Stimulated activated CD8-positive, alpha-beta memory T cell treated with anti-CD3 and anti-CD28 coated beads, Interleukin-15, amount 100 ng/mL, for 1 hour (primary cell): ENCODE measurements at places on chromosomes 7 and 10.

- no peak for DNase-seq
Observed at GRCh38 chr7:157622408-157623205, 285.8 kb downstream of the DNAJB6 start.

DNA sequence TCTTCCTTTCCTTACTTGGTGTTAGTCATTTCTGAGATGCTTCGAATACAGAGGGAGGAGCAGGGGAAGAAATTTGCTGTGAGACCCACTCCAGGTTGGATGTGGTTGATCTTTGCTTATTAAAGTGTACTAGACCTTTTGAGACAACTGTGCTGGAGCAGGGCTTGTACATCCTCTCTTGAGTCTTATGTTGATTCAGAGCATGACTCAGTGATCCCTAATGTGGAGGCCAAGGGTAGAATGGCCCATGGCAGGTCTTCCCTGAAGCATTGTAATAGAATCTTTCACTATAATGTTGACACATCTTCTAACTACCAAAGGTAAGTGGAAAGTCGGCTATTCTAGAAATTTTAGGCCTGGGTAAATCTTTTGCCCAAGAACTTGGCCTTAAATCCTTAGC, 17.0 kb upstream of the SFR1 start:
- DNase-seq: no peak

DNA sequence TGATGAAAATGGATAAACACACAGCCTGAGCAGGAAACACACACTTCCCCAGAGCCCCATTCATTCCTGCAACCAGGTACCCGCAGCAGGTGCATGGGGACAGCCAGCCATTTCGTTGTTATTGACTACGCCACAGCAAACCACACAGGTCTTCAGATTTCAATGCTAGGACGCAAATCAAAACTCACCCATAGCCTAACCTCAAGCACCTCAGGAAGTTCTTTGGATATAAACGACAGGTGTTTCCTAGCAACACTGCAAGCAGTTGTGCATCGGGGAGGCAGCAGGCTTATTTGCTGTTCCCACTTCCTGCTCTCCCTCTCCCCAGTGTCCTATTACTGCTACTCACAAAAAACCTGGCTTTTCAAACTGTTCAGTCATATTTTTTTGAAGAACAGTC, 176.5 kb upstream of the FRMD4A start:
- DNase-seq: no peak

DNA sequence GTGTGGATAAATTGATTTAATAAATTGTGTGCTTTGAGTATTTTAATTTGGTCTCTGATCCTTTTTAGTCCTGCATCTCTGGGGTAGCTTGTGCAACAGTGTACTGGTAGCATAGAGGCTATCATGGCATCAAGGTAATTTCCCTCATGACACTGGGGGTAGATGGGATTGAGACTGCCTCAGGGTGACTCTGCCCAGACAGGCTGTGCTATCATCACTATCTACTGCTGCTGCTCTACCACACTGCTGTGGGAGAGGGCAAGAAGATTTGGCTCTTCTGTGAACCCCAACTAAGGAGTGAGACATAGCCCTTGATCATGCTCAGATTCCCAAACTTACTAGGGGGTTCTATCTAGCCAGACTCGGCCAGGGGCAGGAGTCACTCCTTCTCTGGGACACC, 43.6 kb upstream of the JAZF1 start:
- DNase-seq: no peak

DNA sequence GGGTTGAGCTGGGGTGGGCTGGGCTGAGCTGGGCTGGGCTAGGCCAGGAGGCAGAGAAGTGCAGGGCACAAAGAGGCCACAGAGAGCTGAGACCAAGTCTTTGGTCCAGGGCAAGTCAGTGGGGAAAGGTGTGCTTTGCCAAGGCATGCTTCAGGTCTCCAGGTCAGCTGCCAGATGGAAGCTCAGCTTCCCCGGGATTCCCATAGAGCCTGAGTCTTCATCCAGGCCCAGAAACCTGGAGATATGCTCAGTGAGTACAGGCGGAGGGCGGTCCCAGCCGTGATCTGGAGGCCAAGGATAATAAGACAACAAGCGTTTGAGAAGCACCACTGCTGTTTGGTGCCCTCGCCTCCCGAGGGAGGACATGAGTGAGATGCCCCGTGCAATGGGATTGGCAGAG, 4.7 kb upstream of the CALN1 start:
- DNase-seq: no peak

DNA sequence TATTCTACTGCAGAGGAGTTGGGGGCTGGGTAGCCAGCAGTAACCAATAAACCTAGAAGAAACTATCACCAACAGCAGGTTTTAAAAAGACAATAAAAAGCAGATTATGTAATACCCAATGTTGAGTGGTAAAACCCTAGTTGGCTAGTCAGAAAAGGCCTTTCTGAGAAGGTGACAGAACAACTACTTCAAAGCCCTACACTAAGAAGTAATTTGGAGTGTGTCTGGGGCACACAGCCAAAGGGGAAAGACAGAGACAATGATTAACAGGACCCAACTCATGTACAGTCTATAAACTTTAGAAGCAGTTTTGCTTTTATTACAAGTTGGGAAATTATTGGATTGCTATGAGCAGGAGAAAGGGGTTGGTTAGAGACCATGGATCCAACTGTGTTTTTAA, 77.2 kb upstream of the TMEM106B start:
- DNase-seq: no peak

DNA sequence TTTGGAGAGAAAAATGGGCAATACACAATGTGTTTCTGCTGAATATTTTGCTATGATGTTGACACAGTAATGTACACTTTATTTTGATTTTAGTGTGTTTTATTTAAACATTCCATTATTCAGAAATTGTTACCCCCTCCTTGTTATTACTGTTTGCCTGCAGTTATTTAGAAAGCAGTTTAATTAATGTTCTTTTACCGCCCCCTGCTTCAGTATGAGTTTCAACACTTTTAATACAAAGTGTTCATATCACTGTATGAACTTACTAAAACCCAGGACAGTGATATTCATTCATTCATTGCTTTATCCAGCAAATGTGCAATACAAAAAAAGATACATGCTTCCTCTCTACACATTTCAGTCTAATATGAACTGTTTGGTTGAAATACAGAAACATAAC, 159.3 kb downstream of the AUTS2 start:
- no peak for DNase-seq

DNA sequence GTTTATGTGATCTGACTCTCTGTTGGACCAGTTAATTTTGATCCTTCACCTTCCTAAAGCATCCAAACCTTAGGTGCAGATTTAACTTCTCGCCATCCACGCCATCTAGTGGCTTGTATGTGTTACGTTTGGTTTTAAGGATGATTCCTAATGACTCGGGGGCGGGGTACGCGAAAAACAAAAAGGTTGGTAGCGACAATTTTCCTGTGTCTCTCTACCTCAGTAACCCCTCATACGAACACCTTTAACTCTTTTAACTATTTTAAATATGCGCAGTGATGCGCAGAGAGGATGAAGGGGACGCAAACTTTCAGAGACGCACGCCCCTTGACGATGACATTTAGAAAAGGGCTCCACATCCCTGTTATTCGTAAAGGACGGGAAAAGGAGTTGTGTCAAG, 714 bp upstream of the KCND2 start:
- DNase-seq: no peak

DNA sequence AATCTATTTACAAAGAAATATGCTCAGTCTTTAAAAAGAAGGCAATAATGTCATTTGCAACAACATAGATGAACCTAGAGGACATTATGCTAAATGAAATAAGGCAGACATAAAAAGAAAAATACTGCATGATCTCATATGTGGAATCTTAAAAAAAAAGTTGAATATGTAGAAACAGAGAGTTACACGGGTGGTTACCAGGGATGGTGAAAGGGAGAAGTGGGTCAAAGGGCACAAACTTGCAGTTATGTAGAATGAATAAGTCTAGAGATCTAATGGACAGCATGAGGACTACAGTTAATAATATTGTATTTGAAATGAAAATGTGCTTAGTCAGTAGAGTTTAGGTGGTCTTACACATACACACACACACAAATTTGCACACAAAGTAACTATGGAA, 88.2 kb upstream of the CCDC71L start:
- no peak for DNase-seq

DNA sequence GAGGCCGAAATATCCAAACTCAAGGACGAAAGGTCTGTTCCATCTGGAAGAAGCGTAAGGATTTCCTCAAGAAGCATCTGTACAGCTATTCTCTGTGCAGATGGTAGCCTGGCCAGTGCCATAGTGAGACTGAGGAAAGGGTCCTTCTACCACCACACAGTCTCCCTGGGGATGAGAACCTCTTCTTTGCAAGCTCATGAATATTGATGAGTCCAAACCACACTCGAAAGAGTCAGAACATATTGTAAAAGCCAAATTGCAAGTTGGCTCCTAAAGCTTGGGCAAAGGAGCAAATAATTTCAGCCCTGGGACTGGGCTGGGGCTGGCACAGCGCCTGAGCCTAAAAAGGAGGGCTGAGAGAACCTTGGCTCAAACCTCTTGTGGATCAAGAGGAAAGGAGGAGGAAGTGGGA, 66.1 kb upstream of the PIP4K2A start:
- DNase-seq: no peak

GRCh38 chr7:1268866-1269265, 36.2 kb downstream of the UNCX start:
- no peak for DNase-seq

DNA sequence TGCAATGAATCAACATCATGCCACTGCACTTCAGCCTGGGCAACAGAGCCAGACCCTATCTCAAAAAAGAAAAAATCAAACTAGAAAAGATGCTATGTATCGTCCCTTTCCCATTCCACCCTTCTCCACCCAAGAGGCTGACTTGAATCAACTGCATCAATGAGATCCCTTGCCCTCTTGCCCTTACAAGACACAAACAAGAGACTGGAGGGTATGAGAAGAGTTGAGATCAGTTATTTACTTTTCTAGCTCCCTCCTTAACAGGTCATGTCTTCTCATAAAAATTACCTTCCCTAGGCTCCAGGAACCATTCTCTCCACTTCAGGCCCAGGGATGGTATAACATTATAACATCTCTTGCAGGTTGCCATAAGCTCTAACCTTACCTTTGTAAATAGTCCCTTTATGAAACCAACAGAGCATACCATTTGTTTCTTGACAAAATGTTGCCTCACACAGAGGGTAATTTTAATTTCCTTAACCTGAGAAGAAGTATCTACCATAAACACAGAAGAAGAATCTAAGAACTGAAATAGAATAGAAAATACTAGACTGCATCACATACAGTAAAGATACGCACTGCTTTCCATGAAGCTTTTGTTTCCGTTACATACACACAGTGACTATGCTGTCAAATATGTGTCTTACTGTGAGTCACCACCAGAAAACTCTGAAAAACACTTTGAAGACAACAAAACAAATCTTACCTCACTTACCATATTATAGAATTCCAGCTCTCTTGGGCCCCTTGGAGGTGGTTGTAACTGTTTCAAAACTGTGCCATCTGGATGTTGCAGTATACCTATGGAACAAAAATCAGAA, 30.5 kb downstream of the IPMK start:
- no peak for DNase-seq

DNA sequence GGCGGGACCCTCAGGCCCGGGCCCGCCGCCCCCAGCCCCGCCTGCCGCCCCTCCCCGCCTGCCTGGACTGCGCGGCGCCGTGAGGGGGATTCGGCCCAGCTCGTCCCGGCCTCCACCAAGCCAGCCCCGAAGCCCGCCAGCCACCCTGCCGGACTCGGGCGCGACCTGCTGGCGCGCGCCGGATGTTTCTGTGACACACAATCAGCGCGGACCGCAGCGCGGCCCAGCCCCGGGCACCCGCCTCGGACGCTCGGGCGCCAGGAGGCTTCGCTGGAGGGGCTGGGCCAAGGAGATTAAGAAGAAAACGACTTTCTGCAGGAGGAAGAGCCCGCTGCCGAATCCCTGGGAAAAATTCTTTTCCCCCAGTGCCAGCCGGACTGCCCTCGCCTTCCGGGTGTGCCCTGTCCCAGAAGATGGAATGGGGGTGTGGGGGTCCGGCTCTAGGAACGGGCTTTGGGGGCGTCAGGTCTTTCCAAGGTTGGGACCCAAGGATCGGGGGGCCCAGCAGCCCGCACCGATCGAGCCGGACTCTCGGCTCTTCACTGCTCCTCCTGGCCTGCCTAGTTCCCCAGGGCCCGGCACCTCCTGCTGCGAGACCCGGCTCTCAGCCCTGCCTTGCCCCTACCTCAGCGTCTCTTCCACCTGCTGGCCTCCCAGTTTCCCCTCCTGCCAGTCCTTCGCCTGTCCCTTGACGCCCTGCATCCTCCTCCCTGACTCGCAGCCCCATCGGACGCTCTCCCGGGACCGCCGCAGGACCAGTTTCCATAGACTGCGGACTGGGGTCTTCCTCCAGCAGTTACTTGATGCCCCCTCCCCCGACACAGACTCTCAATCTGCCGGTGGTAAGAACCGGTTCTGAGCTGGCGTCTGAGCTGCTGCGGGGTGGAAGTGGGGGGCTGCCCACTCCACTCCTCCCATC, 82.7 kb downstream of the PAX2 start:
- no peak for DNase-seq

DNA sequence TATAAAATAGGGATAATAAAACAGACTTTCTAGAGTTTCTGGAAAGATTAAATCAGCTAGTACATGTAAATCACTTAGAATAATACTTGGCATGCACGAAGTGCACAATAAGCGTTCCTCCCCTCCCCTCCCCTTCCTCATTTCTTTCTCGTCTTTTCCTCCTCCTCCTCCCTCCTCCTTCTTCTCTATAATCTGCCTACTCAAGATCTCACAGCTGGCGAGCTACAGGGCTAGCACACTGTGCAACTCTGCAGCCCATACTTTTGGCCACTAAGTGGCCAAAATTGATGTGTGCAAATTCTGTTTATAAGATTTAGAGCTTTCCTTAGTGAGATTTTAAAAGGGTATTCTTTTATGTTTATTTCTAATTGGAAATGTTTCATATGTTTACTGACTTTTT, 565.3 kb downstream of the PHTF2 start:
- no peak for DNase-seq

GRCh38 chr7:157983502-157984422, 603.9 kb downstream of the PTPRN2 start:
- DNase-seq: no peak

GRCh38 chr10:29033311-29033940, 255.4 kb upstream of the LYZL1 start:
- no peak for DNase-seq

DNA sequence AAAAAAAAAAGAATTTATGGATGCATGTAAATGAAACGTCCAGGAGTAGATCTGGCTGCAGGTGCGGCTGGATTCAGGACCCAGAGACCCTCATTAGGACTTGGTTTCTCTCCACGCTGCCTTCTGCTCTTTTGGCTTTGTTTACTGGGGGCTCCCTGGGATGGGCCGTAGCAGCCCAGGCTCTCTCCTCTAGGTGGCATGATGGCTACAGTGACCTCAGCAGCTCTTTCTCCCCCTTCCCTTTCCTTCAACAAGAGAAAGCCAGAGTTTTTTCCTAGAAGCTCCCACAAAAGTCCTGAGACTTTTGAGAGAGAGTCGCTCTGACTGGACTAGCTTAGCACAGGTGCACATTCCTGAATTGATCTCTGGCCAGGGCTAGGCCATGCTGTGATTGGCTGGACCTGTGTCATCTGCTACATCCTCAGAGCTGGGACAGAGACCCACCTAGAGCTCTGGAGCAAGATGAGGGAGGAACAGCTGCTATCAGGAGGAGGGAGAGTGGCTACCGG, 67.8 kb upstream of the PDCD4 start:
- peak; percentile 7 for DNase-seq

GRCh38 chr10:85256481-85256880, 928.1 kb downstream of the CCSER2 start:
- no peak for DNase-seq

GRCh38 chr10:127039435-127039834, 134.2 kb downstream of the DOCK1 start:
- no peak for DNase-seq
